Stimulated activated CD8-positive, alpha-beta memory T cell treated with anti-CD3 and anti-CD28 coated beads, Interleukin-12 subunit alpha, Interleukin-12 subunit beta, amount 100 ng/mL, for 1 hour (primary cell): ENCODE measurements at places on chromosomes 16 and 17.

- DNase-seq = no peak
These were observed 388.5 kb downstream of the SEC14L1 start for GRCh38 chr17:77529328-77529650.

- DNase-seq = no peak
These were observed 54.1 kb downstream of the FTO start for GRCh38 chr16:53757971-53758609.

GRCh38 chr17:50426814-50427787, 1.1 kb downstream of the ACSF2 start:
- no peak for DNase-seq

GRCh38 chr16:67016681-67017420, 12.1 kb upstream of the CBFB start:
- no peak for DNase-seq

DNA sequence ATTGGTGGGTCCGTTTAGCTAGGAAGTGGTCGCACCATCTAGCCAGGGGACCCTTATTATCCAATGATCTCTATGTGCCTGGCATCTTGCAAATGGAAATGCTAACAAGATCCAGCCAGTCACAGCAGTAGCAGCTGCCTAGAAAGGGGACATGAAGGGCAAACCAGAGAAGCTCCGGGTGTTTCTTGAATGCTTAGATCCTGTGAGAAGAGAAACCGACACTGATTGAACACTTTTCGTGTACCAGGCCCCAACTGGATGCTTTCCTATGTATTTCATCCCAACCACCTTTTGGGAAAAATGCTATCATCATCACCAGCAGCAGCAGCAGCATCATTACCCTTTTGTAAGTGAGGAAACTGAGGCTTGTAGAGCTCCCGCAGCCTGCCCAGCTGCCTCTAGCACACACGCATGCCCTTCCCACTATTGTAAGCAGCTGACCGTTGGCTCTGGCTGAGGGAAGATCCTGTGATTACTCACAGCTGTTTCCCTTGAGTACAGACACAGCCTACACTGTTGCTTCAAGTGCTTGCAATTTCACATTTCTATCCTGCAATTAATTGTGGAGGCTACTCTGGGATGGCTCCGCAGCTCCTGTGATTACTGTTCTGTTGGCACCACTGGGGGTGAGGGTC, 180.7 kb upstream of the CACNG5 start:
- no peak for DNase-seq

- peak; percentile 83 for DNase-seq
These were observed 38.8 kb downstream of the WSB1 start for GRCh38 chr17:27332485-27333409.

DNA sequence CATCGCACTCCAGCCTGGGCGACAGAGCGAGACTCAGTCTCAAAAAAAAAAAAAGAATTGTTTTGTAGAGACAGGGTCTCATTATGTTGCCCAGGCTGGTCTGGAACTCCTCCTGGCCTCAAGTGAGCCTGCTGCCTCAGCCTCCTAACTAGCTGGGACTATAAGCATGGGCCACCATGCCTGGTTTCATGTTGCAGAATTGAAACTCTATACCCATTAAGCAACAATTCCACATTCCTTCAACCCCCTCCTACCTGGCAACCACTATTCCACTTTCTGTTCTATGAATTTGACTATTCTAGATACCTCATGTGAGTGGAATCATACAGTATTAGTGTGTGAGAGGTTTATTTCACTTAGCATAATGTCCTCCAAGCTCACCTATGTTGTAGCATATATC, 24.5 kb downstream of the RNF135 start:
- DNase-seq = no peak

DNA sequence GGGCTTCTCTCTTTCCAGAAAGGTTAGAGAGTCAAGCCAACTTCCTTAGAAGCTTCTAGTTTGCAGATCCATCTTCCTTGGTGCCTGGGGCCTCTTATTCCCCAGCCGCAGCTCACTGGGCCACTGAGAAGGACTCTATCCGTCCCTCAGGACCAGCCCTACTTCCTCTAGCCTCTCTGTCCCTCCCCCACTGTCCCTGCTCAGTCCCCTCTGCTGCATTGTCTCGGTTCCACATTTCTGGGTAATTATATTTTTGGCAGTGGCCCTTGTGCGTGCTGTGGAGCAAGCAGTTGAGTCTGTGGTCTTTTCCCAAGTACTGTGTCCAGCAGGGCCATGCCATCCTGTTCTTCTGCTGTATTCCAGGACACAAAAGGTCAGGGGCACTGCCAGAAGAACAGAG, 17.8 kb downstream of the IRX3 start:
- no peak for DNase-seq

- DNase-seq = no peak
These were observed 618.3 kb downstream of the MAF start for GRCh38 chr16:78982096-78982744.

- no peak for DNase-seq
These were observed 84.9 kb downstream of the NPIPB11 start for GRCh38 chr16:29321585-29321984.

- DNase-seq = no peak
These were observed 14.0 kb downstream of the PRSS54 start for GRCh38 chr16:58280846-58281301.

DNA sequence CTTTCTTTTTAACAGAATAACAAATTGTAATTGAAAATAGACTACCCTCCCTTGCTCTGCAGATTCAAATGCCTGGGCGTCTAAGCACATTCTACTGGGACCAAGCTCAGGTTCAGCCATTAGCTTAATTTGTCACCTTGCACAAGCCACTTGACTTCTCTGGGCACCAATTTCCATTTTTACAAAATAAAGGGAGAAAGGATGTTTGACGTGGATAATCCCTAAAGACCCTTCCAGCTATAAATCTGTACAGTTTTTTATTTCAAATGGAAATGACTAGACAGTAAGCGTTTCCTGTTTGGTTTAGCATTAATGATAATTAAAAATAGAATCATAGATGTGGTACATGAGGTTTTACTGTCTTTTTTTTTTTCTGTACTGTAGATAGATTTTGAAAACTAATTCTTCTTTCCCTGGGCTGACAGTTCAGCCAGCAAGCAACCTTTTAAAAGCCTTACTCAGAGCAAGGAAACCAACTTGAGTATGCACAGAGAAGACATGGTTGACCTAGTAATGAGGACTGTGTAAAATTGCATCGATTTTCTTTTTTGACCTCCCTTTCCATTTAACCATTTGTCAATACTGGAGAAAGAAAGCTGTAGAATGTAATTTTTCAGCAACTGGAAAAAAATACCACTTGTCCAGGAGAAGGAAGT, 1329.5 kb upstream of the CDH8 start:
- DNase-seq = no peak

- DNase-seq = peak; percentile 48
These were observed 48.5 kb downstream of the RAI1 start for GRCh38 chr17:17729620-17730249.

DNA sequence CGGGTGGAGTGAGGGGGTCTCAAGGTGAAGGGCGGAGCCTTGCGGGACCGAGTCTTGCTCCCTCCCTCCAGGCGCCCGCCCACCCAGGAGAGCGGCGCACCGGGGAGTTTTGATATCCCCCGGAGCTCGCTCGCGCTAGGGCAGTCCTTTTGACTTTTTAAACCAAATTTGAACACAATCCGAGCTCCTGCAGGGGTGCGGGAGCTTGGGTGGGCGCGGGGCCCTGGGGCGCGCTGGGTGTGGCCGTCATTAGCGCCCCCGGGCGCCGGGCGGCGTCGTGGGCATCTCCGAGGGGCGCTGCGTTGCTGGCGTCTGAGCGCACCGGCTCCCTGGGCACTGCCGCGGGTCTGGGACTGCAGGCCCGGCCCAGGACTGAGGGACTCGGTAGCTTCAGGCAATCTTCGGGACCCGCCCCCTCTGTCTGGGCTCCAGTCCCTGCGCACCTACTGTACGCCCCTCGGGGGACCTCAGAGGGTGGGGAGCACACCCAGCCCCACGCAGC, 10.9 kb downstream of the MAF start:
- no peak for DNase-seq

- DNase-seq = no peak
These were observed 45.6 kb downstream of the ZFPM1 start for GRCh38 chr16:88498576-88499208.

GRCh38 chr17:79811011-79811867, 14.4 kb upstream of the CBX8 start:
- DNase-seq = no peak

DNA sequence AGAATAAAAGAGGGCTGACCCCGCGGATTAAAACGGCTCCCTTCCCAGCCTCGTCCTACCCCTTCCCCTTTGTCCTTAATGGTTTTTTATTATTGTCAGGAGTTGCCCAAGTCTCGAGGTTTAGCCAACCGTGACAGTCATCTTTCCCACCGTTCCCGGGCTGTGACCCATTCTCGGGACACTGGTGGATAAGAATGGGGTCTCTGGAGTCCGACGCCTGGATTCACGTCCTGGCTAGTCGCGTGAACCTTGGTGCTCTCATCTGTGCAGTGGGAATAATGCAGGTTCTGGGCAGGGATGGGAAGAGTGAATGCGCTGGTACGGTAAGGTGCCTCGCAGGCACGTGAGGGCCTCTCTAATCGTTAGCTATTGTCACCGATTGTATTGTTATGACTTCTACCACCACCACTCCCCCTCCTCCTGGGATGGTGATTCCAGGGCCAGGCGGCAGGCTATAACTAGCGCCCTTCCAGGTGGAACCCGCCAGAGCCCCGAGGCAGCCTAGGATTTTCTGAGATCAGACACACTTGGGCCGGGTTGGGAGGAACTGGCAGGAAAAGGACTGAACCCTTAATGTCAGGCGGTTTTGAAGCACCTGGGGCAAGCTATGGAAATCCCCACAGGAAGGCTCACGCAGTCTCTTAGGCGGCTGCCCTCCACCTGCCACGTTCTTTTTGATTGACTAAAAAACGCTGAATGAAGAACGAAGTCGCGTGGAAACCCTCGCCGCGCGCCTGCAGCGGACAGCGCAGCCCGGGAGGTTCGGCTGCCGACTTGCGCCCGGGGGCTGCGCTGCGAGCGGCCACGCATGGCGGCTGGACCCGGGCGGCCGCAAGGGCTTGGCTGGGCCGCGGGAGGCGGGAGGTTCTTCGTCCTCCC, 2.7 kb downstream of the HS3ST3B1 start:
- peak; percentile 13 for DNase-seq

DNA sequence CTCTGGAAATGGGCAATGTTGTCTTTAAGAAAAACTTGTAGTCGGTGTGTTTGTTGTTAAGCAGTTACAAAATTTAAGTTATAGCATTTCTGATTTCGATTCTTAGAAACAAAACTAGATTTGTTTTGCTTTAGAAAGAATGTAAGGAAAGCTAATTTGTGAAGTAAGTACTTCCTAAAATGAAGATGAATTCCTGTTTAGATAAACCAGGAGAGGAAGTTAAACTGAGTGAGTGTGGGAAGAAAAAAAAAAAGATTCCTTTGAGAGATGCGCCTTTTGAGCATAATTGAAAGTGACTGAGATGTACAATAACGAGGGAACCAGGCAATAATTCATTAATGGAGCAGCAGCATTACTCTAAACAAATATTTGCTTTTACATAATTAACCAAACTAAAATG, 52.4 kb upstream of the ALOX12 start:
- DNase-seq = no peak

GRCh38 chr17:67671493-67671892, 46.2 kb upstream of the NOL11 start:
- no peak for DNase-seq

GRCh38 chr17:364308-364707, 11.7 kb upstream of the RPH3AL start:
- DNase-seq = no peak

DNA sequence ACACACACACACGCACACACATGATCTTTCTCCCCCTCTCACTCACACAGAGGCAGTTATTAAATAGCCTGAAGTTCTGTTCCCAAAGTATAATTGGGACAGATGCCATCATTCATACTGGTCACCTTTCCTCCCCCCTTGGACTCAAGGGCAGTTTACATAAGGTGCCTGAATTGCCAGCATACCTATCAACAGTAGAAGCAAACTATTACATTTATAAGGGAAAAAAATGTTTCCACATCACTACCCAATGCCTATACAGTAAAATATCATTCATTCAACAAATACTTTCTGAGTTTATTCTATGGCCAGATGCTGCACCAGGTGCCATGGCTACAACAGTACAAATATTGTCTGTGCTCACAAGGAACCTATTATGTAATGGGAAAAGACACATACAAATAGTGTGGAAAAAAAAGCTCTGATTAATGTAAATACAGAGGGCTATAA, 6.3 kb downstream of the CNTD1 start:
- DNase-seq = no peak

DNA sequence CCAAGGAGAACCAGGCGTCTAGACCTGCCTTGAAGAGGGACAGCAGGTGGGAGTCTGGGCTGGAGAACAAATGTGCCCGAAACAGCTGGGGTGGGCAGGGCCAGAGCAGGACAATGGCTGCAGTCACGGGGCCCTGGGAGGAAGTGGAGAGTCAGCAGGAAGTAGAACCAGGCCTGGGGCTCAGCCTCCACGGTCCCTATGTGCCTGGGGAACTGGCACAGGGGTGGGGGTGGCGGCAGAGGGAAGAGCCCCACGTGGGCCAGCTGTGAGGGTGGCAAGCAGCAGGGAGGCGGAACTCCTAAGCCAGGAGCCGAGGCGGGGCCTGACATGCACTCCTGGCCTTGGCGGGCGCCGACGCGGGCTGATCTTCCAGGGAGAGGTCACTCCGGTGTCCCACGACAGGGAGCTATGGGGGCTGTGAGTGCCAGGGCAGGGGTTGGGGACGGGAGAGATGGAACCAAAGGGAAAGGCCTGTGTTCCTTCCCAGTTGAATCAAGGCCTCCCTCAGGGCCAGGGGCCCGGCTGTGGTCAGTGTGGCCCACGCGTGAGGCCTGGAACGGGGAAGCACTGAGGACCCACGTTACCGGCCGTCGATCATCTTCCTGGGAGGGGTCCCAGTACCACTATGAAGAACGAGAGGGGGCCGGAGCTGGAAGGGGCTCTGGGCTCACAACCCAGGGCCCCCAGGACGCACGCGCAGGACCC, 42.7 kb downstream of the TIMM22 start:
- no peak for DNase-seq

DNA sequence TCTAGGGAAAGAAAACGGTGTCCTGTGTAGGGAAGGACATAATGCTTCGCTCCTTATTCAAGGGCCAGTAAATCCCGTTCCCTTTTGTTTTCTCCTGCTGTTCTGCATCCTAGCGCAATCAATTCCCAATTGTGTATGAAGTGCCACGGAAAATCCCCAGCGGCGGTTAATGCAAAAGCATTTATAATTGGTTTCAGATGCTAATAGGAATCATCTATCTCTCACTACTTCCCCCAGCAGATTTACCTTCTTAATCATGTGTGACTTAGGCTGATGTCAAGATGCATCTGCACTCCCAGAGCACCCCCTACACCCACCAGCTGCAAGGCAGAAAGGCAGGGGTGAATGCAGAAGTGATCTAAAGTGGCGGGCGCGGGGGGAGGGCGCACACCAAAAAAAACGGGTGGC, 32.7 kb upstream of the SSTR2 start:
- no peak for DNase-seq

GRCh38 chr16:67910158-67910557, 17.1 kb downstream of the PSKH1 start:
- DNase-seq = no peak

DNA sequence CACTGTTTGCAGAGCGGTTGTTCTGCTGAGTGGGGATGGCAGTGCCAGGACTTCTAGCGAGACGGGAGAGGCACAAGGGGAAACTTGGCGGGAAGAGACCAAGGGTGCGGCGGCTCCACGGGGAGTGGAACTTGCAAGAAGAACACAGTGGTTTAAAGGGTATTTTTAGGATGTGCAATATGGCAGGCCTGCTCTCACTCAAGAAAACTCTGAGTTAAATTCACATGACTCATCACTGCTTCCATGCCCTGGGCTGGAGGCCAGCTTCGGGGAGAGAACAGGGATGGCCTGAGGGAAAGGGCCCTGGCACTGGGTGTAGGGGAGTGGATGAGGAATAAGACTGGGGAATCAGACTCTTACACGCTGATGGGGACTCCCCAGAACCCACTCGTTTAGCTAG, 13.3 kb upstream of the CD300LD start:
- no peak for DNase-seq
